ENCODE measurements at places on chromosomes 1 and 21.

DNA sequence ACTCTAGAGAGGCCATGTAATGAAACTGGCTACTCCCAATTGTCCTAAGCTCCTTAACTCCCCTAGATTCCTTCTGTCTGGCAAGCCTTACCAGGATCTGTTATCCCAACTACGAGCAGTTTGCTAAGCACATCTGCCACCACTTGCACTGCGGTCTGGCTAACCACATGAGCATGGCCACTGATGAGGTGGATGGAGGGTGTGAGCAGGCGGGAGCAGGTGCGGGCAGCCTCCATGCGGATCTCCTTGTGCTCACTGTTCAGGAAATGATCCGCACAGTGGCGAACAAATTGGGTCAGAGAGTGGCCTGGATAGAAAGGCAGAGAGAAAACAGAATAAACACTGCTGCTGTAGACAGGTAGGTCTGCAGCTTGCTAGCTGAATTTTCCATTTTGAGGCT, 24.0 kb downstream of the MTOR start:
- no peak for DNase-seq

GRCh38 chr1:50595874-50596273, 172.6 kb upstream of the DMRTA2 start:
- no peak for DNase-seq

GRCh38 chr1:25617625-25618432, 1.2 kb downstream of the MAN1C1 start:
- DNase-seq: no peak

- DNase-seq: no peak
These were observed 17.5 kb upstream of the RAB4A start for GRCh38 chr1:229253151-229253974.

DNA sequence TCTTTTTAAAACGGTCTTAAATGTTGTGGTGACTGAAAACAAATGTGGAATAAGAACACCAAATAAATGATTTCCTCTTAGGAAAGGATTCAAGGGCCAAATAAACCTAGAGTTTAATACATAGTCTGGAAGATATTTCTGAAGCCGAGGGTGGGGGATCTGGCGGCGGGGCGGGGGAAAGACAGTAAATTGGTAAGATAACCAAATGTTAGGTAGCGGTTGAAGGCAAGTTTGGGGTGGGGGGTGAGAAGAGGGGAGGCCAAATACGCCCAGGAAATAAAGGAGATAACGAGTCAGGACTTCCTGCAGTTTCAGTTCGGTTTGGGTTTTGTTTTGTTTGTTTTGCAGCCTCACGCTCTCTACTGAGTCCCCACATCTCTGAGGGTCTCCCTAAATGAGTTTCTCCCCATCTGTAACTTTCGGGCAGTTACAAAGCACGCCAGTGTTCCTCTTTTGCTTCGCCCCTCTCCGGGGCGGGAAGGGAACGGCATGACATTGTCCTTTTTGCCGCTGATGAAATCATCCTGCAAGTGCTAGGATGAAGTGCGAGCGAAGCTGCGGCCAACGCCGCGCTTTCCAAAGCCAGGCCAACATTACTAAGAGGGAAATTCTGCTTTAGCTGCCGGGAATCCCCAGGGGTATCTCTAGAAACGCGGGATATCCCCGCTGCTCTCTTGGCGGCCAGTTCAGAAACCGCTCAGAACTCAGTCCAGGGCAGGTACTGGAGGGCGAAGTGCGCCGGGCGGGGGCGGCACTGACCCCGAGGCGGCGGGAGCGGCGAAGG, 844 bp downstream of the NIBAN1 start:
- no peak for DNase-seq

Measured in T follicular helper cell (primary cell).